ENCODE measurements at places on chromosomes 5 and 9. TPM values are rescaled to one million over a fixed set of nuclear protein-coding genes. Genes with fewer than 3 reads are reported as not detected.

DNA sequence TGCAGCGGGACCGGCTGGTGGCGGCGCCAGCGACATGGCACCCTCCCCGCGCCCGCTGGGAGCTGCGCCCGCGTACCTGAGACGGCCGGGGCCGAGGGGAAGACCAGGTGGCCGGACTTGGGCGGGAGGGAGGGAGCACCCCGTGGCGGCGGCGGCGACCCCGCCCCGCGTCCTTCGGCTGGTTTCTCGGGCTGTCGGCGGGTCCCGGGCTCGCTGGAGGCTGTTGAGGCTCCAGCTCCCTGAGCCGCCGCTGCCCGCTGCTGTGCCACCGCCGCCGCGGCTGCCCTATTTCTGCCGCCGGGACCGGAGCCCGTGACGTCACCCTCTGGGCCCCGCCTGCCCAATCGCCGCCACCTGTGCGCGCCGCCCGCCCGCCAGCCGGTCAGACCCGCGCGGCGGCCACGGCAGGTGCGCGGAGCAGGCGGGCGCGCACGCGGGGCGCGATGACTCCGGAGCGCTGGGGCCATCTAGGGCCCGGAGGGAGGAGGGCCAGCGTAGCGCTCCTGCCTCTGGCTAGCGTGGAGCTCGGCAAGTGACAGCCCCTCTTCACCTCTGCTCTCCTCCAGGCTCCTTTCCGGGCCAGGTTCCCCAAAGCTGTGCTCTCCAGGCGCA, at the start of gene FSTL4:
FSTL4 (minus strand) TSS at position 293 of the 612 bp plus-strand sequence.
- H3K27ac ChIP-seq: no peak within 1 kb of the TSS
- no peaks in the 10 kb centered on the region for H3K36me3 ChIP-seq
- H3K4me3 ChIP-seq: peak within 1 kb of the TSS; percentile 32
- H3K27me3 ChIP-seq: peaks cover 26% of the 10 kb centered on the region

Gene ADAMTS2
- not detected for total RNA-seq

Gene PLAC8L1
- total RNA-seq: 0.96 TPM

DNA sequence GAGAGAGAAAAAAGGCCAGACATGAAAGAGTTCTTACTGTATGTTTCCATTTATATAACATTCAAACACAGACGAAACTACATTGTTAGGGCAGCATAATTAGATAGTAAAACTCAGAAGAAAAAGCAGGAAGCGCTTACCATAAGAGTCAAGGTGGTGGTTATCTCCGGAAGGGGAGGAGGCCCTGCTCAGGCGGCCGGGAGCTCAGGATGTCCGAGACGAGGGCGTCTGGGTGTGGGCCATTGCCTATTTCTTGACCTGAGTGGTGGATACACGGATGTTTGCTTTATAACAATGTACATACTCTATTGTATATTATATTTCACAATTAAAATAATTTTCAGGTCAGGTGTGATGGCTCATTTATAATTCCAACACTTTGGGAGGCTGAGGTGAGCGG, 80.9 kb upstream of the COL5A1 start:
- DNase-seq: no peak
- H3K4me3 ChIP-seq: no peak overlapping the region
- no peaks in the 10 kb centered on the region for H3K27me3 ChIP-seq
- no peaks in the 10 kb centered on the region for H3K36me3 ChIP-seq

DNA sequence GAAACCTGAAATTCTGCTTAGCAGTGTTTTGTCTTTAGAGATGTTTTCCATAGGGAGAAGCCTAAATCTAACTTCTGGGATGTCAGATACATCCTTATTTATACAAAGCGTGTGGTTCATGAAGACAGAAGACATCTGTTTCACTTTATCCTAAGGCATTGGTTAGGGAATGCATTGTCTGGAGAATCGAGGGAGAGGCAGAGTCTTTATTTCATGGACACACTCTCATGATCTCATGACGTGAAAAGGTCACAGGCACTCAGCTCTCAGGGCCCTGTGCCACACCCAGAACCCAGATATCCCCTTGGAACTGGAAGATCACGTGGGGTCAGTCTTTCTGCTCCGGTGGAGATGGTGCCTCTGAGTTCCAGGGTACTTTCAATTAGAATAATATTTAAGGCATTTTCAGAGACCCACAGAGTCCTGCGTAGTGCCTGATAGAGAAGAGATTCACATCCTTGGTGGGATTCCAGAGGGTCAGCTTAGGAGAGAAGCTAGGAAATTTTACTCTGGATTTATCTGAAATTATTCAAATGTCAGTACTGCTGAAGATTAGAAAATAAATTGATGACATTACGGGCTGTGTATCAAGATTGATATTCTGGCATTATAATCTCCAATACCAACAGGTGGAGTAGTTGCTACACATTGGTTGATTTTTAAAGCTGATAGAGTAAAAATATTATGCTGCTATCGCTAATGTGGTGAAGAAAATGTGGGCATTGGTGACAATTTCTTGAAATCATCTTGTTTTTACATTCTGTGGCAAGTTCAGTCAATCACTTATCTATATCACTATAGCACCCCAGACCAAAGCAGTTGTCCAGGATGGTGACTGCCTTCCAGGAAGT, 378.3 kb downstream of the MTRR start:
- H3K36me3 ChIP-seq: no peaks in the 10 kb centered on the region
- H3K27me3 ChIP-seq: no peaks in the 10 kb centered on the region
- no peak for DNase-seq

DNA sequence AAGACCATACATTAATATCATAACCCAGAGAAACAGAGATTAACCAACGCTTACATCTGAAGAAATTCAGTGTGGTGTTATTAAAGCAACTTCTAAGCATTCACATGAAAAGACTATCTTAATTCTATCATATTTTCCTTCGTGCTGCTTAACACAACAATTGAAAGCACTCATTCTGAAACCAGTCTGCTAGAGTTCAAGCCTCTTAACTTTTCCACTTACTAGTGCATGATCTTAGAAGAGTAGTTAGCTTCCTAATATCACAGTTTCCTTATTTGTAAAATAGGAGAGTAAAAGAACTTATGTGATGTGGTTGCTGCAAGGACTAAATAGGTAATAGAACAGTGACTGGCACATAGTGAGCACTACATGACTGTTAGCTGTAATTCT, 379.3 kb downstream of the TRIM36 start:
- H3K4me1 ChIP-seq: no peaks in the 10 kb centered on the region
- no peak for DNase-seq
- H3K27ac ChIP-seq: no peak overlapping the region

GRCh38 chr9:104082168-104082567, 11.9 kb upstream of the SMC2 start:
- no peak for DNase-seq
- H3K27ac ChIP-seq: no peak overlapping the region
- no peak overlapping the region for H3K4me3 ChIP-seq
- H3K4me1 ChIP-seq: no peaks in the 10 kb centered on the region

GRCh38 chr9:97283768-97284167, 23.7 kb upstream of the CCDC180 start:
- no peaks in the 10 kb centered on the region for H3K27me3 ChIP-seq
- H3K27ac ChIP-seq: no peak overlapping the region
- no peaks in the 10 kb centered on the region for H3K4me1 ChIP-seq
- H3K4me3 ChIP-seq: no peak overlapping the region

GRCh38 chr5:1380910-1381309, 36.0 kb upstream of the CLPTM1L start:
- no peak for DNase-seq
- H3K4me1 ChIP-seq: peaks cover 14% of the 10 kb centered on the region
- H3K27me3 ChIP-seq: no peaks in the 10 kb centered on the region
- no peak overlapping the region for H3K27ac ChIP-seq

- H3K27ac ChIP-seq: no peak overlapping the region
- no peaks in the 10 kb centered on the region for H3K4me1 ChIP-seq
- no peak overlapping the region for H3K4me3 ChIP-seq
- DNase-seq: no peak
- no peaks in the 10 kb centered on the region for H3K27me3 ChIP-seq
Observed at GRCh38 chr5:179455320-179455719, 95.0 kb upstream of the RUFY1 start.

Gene HAVCR2
- 6.6 TPM for total RNA-seq

Gene ANKRD33B
- 32.7 TPM for total RNA-seq

Gene RETREG1
- total RNA-seq: 12.1 TPM

Gene POLR1E
- total RNA-seq: 82.5 TPM

DNA sequence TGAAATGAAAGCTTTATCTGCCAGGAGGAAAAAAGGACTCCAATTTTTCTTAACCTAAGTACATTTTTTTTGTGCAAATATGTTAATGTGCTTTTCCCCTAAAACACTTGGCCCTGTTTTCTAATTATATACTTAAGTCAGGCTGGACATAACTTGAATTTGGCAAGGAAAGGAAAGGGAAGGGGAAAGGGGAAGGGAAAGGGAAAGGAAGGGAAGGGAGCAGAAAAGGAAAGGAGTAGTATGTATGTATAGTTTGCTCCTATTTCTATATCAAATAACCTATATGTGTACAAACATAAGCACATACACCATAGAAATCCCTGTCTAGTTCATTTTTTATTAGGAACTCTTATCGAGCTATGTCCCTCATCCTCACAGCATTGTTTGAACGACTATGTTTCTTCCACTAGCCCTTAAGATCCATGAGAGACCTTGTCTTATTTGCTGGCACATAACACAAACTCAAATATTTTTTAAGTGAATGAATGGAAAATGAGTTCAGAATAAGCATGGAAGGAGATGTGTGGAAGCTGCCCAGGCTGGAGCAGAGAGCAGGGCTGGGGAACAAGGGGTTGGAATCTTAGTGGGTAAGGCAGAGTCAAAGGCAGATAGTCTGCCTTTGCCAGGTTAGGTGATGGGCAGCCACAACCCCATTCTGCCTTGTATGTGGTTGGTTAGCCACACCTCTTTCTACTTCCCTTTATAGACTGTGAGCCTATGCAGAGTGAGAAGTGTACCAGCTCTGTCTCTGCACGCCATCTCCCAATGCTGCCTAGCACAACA, 70.0 kb downstream of the KLHL3 start:
- peaks cover 12% of the 10 kb centered on the region for H3K4me1 ChIP-seq
- H3K4me3 ChIP-seq: no peak overlapping the region
- H3K27ac ChIP-seq: no peak overlapping the region
- DNase-seq: peak; percentile 52
- H3K36me3 ChIP-seq: no peaks in the 10 kb centered on the region

GRCh38 chr5:128097781-128098180, 14.2 kb downstream of the SLC12A2 start:
- no peaks in the 10 kb centered on the region for H3K4me1 ChIP-seq
- H3K27ac ChIP-seq: no peak overlapping the region
- H3K4me3 ChIP-seq: no peak overlapping the region
- H3K36me3 ChIP-seq: no peaks in the 10 kb centered on the region
- DNase-seq: no peak
- no peaks in the 10 kb centered on the region for H3K27me3 ChIP-seq

Gene ACTBL2
- total RNA-seq: not detected

Gene GGTA1
- not detected for total RNA-seq

Gene SH2D3C
- total RNA-seq: 13.9 TPM

GRCh38 chr9:84226126-84226525, 114.4 kb downstream of the SLC28A3 start:
- no peaks in the 10 kb centered on the region for H3K4me1 ChIP-seq
- H3K27ac ChIP-seq: no peak overlapping the region
- H3K4me3 ChIP-seq: no peak overlapping the region
- DNase-seq: no peak
- no peaks in the 10 kb centered on the region for H3K27me3 ChIP-seq

DNA sequence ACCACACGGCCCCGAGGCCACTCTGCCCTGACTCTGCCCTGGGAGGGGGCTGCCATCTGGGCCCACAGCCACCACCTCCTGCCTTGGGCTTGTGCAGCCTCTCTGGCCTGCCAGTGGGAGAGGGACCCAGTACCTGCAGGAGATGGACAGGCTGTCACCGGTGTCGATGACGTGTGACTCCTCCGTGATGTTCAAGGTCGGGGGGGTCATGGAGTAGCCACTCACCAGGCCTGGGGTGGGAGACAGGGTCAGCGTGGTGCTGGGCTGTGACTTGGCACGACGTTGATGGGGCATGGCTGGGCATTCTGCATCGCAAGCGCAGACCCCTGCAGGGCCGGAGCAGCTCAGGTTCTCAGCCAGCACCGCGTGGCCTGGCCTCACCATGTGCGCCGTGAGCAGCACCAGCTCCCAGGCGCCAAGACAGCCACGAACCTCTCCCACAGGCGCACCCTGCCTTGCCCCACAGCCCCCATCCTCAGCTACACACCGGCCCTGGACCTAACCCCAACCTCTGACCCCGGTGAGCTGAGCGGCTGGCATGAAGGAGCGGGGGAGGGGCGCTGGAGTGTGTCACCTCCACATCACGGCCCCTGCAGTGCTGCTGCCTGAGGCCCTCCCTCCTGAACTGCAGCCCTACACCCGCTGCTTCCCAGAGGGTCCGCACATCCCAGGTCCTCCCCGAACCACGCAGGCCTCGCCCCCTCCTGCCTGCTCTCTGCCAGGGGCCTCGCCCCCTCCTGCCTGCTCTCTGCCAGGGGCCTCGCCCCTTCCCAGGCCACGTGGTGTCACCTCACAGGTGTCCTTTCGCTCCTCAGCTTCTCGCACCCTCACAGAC, 17.6 kb downstream of the FLT4 start:
- no peaks in the 10 kb centered on the region for H3K4me1 ChIP-seq
- no peak for DNase-seq
- no peaks in the 10 kb centered on the region for H3K27me3 ChIP-seq
- no peak overlapping the region for H3K4me3 ChIP-seq
- no peaks in the 10 kb centered on the region for H3K36me3 ChIP-seq
- no peak overlapping the region for H3K27ac ChIP-seq

DNA sequence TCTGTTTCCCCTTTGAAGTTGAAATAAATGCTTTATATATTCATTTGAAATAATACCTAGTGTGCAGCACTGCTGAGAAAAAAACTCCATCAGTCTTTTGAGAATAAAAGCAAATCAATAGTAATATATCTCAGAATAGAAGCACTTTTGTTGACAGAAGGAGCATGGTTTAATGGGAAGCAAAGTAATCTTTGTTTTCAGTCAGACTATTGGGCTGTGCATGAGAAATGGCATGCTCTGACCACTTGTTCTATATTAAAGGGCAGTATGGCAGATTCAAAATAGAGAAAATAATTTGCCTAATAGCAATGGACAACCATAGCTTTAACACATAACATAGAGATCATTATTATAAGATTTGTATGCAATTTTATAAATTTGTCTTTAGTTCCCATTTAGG, 12.4 kb downstream of the CDH10 start:
- H3K27me3 ChIP-seq: no peaks in the 10 kb centered on the region
- H3K4me3 ChIP-seq: no peak overlapping the region
- no peak for DNase-seq
- no peaks in the 10 kb centered on the region for H3K4me1 ChIP-seq
- no peak overlapping the region for H3K27ac ChIP-seq
- H3K36me3 ChIP-seq: no peaks in the 10 kb centered on the region

- no peaks in the 10 kb centered on the region for H3K36me3 ChIP-seq
- H3K27ac ChIP-seq: no peak overlapping the region
- no peaks in the 10 kb centered on the region for H3K27me3 ChIP-seq
- no peak for DNase-seq
- no peak overlapping the region for H3K4me3 ChIP-seq
Observed at GRCh38 chr9:121194730-121195129, 6.9 kb downstream of the RAB14 start.

Gene INSL6
- total RNA-seq: not detected

Gene FOXD4L4
- total RNA-seq: 0.15 TPM

GRCh38 chr5:142433526-142434321, 108.9 kb upstream of the SPRY4 start:
- H3K4me1 ChIP-seq: peaks cover 36% of the 10 kb centered on the region
- no peak for DNase-seq
- no peak overlapping the region for H3K27ac ChIP-seq

Gene SLC6A7
- total RNA-seq: not detected

GRCh38 chr5:164027738-164028137, 522.3 kb downstream of the MAT2B start:
- no peaks in the 10 kb centered on the region for H3K4me1 ChIP-seq
- no peak overlapping the region for H3K4me3 ChIP-seq
- DNase-seq: no peak
- H3K36me3 ChIP-seq: no peaks in the 10 kb centered on the region

Gene GABRB2
- total RNA-seq: not detected
